PC-3 (cell line): ENCODE measurements at places on chromosomes 2 and 18. TPM values are rescaled to one million over a fixed set of nuclear protein-coding genes. Genes with fewer than 3 reads are reported as not detected.

- no peak for DNase-seq
Measured at GRCh38 chr2:136222862-136223261, 104.9 kb upstream of the CXCR4 start.

- DNase-seq: no peak
Measured at GRCh38 chr2:108316033-108316432, 27.3 kb downstream of the SULT1C2 start.

ALPI gene
- not detected in 2 replicates for total RNA-seq

DNA sequence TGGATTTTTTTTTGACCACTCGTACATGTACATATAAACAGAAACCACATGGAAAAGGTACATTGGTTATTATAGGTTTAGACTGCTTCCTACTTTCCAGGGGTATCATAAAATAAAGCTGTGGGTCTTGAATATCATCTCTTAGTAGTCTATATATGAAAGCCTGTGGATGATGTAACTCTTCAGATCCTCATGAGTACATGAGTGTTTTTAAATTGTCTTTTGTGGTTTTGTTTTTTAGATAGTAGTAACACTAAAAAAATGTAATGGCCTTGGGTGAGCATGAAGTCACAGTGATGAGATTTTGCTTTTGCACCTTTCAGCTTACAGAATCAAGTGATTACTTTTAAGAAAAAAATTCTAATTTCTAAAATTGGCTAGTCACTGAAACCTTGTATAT, 80.2 kb downstream of the RAB3GAP1 start:
- no peak for DNase-seq

DNA sequence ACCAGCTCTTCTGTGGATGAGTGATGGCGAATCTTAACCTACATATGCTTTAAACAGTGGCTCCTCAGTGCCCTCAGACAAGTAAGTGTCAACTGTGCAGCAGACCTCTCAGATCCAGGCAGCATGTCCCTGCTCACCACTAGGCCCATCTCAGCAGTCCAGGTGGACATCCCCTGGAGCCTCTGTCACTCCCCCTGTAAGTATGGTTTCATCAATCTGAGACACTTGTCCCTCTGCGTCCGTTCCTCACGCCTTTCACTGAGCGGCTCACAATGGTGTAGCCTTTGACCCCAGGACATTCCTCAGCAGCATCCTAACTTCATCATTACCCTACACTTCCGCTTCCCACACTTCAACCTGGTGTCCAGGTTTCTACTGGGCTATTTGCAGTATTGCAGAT, 69.3 kb upstream of the RALBP1 start:
- no peak for DNase-seq

DNA sequence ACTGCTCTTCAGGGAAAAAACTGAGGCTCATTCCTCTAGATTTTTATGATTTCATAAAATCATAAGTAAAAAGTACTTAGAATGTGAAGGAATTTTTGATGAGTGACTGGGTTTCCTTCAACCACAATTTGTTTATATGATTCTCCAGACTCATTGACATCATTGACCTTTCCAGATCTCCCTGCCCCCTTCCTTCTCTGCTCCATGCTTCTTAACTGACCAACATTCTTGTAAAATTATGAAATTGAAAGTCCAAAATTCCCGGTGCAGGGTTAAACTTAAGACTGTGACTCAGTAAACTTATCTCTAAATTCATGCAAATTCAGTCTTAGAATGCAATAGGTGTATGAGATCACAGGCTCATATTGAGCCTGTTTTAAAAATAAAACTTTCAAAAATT, 648.9 kb downstream of the TDRD15 start:
- DNase-seq: no peak

DNA sequence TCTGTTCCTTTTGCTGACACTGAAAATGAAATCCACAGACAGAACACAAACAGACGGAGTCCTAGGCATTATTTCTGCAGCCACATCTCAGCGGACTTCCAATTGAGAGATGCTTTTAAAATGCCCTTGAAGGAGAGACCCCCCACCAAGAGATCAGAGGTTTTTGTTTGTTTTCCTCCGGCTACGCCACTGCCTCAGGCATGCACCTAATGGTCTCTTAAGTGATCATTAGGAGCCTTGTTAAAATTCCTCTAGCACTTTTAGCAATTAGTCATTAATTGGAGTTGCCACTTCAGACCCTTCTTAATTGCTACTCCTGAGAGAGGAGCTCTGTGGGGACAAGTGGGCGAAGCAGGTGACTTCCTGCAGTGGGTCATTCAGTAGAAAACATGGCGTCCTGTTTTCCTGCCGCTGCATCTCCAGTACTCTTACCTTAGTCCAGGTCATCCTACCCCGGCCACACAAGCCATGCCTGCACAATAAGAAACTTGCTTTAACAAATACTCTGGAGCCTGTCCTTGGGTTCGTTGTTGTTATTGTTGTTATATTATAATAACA, 257.7 kb upstream of the CHAC2 start:
- no peak for DNase-seq

DNA sequence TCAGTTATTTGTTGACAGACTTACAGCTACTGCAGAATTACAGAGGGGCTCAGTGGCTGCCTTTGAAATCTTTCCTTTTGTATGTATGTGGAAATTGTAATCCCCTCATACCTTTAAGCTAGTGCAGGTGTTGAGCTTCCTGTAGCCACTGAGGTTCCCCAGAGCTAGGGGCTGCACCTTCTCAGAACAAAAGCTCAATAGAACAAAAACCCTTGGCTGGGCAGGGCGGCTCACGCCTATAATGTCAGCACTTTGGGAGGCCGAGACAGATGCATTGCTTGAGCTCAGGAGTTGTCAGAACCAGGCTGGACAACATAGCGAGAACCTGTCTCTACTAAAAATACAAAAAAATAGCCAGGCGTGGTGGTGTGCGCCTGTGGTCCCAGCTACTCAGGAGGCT, 41.3 kb upstream of the CHMP1B start:
- DNase-seq: no peak

FNDC4 gene
- total RNA-seq: 1.7 and 4.7 TPM in 2 replicates

GRCh38 chr2:18855027-18855426, 265.7 kb upstream of the NT5C1B start:
- DNase-seq: peak; percentile 54

DNA sequence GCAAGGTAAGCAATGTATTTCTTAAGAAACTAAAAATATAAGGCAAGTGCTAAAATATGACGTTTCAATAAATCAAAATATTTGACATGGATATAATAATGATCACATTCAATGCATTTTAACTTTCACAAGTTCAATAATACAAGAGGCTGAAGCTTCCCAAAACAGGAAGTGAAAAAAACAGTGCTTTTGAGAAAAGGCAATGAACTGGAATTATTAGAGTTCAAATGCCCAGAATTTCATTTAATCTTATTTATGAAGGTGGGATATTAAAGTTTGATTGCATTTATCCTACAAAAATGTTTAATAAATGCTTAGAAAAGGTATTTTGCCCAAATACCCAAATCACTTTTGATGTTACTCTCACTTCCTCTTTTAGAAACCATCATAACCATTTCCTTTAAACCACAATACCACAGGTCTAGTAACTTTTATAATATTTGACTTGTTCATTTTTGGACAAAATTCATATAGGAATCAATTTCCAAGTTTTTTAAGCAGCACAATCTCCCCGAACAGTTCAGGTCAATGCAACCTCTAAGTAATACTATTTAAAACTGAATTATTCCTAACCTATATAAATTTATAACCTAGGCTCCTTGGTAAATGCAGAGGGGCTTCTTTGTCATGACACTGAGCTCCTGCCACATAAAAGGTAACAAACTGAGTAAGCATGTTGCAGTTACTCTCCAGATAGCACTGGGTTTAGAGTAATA, 2.1 kb downstream of the NCKAP1 start:
- no peak for DNase-seq

DNA sequence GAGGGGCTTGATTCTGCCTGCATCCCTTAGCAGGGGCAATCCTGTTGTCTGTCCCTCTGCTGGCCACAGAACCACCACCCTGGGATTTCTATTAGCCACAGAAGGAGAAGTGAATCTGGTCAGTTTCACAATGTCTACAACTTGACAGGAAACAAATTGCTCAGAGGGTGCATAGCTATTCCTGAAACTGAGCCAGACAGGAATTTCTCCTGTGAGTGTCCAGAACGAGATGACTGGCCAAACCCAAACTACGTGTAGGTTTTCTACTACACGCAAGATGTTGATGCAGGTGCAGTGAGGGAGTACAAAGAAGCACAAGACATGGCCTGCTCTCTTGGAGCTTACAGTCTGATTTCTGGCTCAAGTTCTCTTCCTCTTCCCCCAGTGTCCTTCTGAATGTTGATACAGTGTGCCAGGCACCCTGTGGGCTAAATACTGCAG, 201.9 kb downstream of the CLIP4 start:
- DNase-seq: peak; percentile 28

- DNase-seq: no peak
Measured at GRCh38 chr2:1839066-1839756, 94.9 kb upstream of the PXDN start.

CTIF gene
- 5.8 and 6.8 TPM in 2 replicates for total RNA-seq

ABCG8 gene
- total RNA-seq: not detected in 2 replicates

- no peak for DNase-seq
Measured at GRCh38 chr2:24635181-24635580, 144.1 kb downstream of the NCOA1 start.

GRCh38 chr2:201152999-201153815, 29.7 kb upstream of the CASP10 start:
- DNase-seq: no peak
